ENCODE measurements at places on chromosomes 6 and 20.

GRCh38 chr6:12114055-12114503, 102.0 kb downstream of the HIVEP1 start:
- no peak for DNase-seq

DNA sequence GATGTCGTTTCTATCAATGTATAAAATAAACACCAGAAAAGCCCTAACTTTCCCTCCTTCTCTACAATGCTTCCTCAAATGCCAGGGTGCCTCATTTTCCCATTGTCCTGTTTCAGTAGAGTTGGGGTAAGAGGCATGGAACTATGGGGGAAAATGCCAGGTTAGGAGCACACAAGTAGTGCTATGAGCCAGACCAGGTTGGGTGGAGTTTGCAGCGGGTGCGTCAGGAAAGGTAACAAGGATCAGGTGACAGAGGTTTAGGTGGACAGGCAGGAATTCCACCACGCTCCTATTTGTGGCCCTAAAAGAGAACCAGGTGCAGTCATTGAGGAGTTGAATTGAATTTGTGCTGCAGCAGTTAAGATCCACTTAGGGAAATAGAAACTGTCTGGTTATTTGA, 36.5 kb downstream of the SYTL3 start:
- DNase-seq = no peak

DNA sequence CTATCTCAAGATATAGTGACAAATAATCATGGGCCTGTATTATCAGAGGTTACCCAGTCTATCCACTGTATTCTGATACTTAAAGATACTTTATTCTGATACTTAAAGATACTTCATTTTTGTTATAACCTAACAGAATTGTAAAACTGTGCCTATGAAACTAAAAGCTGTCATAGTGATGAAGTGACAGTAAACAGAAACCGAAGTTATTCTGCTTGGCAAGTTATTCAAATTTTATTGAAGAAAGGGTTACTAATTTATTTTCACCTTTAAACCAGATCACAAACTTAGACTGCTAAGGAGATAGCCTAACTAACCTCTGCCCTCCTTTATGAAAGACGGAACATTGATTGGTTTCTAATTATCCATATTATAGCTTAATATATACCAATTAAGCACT, 604.6 kb upstream of the IMPG1 start:
- DNase-seq = no peak

DNA sequence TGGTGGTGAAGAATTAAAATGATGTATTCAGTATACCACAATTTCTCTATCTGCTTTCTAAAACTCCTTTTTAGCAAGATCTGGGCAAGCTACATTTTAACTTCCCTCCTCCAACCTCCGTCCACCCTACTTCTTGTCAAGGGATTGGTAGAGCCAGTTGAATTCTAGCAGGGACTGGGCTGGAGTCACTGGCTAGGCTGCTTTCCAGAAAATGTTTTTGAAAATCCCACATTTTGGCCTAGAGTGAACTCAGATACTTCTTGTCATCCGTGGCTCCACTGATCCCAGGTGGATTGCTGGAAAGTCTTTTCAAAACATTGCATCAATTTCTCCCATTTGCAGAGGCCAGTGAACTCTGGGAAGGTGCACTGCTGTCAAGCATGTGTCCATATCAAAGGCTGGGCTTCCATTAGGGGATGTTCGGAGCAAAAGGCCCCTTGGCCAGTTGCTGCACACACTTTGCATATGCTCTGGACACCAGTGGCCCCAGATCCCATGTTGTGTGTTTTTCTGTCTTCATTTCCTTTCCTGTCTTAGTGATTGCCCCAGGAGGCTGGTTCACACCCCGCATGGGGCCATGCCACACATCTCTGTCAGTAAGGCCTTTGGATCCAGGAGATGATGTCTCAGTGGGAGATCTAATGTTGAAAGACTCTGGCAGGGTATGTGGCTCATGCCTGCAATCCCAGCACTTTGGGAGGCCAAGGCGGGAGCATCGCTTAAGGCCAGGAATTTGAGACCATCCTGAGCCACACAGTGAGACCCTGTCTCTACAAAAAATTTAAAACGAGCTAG, 11.3 kb upstream of the KCNK16 start:
- no peak for DNase-seq

- DNase-seq = no peak
Observed at GRCh38 chr6:157967486-157967885, 14.2 kb upstream of the SYNJ2 start.
